Upper lobe of right lung (tissue), 1 donor: ENCODE measurements at places on chromosomes 12 and 14. TPM values are rescaled to one million over a fixed set of nuclear protein-coding genes. Genes with fewer than 3 reads are reported as not detected.

- no peaks in the 10 kb centered on the region for H3K27me3 ChIP-seq
- H3K4me1 ChIP-seq: no peaks in the 10 kb centered on the region
- H3K4me3 ChIP-seq: no peak overlapping the region
- no peak for DNase-seq
- H3K36me3 ChIP-seq: no peaks in the 10 kb centered on the region
Measured at GRCh38 chr12:51200806-51201205, 17.1 kb downstream of the POU6F1 start.

- DNase-seq: no peak
- no peak overlapping the region for H3K4me3 ChIP-seq
- no peak overlapping the region for H3K27ac ChIP-seq
- no peaks in the 10 kb centered on the region for H3K27me3 ChIP-seq
- no peaks in the 10 kb centered on the region for H3K36me3 ChIP-seq
Measured at GRCh38 chr12:16086462-16086861, 175.3 kb downstream of the DERA start.

RFX4 gene
- total RNA-seq: not detected

GRCh38 chr14:76641541-76641940 lies 119.7 kb upstream of the VASH1 start:
- H3K4me1 ChIP-seq: no peaks in the 10 kb centered on the region
- H3K27me3 ChIP-seq: no peaks in the 10 kb centered on the region
- DNase-seq: no peak
- no peak overlapping the region for H3K4me3 ChIP-seq
- no peak overlapping the region for H3K27ac ChIP-seq

DNA sequence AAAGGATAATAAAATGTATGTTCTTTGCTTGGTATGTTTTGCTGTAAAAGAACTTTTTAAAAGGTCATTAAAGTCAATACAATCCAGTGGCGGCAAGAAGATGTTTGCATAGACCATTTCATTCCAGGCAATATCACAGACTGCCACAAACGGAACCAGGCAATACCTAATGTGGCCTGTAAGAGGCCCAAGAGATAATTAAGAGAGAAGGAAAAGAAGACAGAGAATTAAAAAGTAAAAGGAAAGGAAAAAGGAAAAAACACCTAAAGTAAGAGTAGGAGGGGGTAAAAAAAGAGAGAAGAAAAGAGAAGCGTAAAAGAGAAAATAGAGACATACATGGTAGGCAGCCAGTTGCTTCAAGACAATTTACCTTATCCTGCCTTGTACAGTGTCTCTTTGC lies 6.8 kb upstream of the ARHGAP5 start:
- H3K4me3 ChIP-seq: no peak overlapping the region
- H3K27me3 ChIP-seq: no peaks in the 10 kb centered on the region
- H3K27ac ChIP-seq: no peak overlapping the region

RNU4-1 gene
- total RNA-seq: 2,477 TPM

GRCh38 chr12:119258556-119258955 lies 76.0 kb upstream of the CCDC60 start:
- peak overlapping the region; percentile 34 for H3K27ac ChIP-seq
- no peak overlapping the region for H3K4me3 ChIP-seq
- H3K36me3 ChIP-seq: no peaks in the 10 kb centered on the region
- no peaks in the 10 kb centered on the region for H3K4me1 ChIP-seq

DNA sequence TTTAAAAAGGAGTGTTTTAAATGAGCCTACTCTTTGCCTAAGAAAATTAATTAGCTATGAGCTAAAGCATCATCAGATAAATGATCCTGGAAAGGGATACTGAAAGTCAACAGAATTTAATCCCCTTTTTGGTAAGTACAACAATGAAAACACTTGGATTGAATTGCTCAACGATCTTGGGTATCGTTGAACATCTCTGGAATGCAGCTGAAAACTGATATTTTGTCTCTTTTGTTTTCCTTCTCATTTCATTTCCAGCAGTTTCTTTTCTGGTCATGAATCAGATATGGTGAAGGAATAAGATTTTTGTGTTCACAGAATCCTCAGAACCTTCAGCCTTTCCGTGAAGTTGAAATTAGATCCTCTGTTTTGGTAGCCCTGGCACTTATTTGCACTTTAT lies 771.2 kb downstream of the FSCB start:
- no peak overlapping the region for H3K4me3 ChIP-seq
- no peaks in the 10 kb centered on the region for H3K36me3 ChIP-seq
- no peak for DNase-seq
- no peaks in the 10 kb centered on the region for H3K27me3 ChIP-seq
- H3K4me1 ChIP-seq: no peaks in the 10 kb centered on the region
- H3K27ac ChIP-seq: no peak overlapping the region
